ENCODE measurements at places on chromosomes 7 and 10.

DNA sequence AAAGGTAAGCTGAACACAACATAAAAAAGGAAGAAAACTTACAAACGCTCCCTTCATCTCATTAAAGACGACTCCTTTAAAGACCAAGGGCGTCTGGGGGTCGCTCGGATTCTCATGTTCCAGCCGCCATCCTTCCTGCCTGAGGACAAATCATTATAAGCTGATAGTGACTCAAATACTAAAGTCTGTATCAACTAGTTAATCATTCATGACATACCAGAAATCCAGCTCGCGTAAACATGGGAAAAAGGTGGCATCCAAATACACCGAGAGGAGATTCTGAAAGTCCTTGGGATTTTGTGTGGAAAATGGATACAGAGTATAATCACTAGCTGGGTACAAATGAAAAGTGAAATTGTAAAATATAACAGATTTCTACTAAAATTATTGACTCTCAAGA is 7.4 kb downstream of the PITRM1 start:
- DNase-seq, result no peak

GRCh38 chr10:17210361-17210760 is 8.9 kb upstream of the TRDMT1 start:
- DNase-seq, result peak; percentile 63

DNA sequence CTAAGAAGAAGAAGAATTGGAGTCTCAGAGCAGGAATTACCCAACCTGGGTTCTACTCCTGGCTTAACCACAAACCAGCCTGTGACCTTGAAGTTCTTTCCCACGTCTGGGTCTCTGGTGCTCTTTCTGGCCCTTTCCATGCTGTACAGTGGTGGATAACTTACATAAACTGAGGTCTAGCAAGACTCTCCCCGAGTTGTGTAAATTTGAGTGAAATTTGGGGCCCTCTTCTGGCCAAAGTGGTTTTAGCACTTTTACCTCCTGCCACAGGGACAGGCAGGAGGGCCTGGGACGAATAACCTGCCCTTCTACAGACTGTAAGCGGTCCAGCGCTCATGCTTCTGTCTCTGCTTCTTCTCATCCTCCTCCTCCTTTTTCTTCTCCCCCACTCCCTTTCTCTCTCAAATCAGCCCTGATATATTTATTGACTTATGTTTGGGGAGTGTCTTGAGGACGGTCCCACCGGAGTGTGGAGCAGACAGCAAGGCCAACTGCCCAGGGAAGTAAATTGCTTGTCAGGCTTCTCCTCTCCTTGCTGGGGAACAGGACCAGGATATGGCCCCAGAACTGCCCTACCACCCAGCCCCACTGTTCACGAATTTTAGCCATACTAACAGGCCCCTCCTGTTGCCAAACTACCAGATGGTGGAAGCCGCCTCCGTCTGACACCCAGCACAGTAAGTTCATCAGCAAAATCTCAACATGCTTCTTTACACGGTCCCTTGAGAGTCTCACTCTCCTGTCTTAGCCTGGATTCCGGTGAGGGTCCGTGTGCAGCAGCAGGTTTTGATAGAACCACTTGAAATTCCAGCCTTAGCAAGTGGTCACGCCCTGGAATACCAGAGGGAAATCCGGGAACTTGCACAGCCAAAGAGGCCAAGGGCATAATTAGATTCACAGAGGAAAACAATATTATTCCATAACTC is 4.0 kb upstream of the SH3PXD2A start:
- DNase-seq, result peak; percentile 73

DNA sequence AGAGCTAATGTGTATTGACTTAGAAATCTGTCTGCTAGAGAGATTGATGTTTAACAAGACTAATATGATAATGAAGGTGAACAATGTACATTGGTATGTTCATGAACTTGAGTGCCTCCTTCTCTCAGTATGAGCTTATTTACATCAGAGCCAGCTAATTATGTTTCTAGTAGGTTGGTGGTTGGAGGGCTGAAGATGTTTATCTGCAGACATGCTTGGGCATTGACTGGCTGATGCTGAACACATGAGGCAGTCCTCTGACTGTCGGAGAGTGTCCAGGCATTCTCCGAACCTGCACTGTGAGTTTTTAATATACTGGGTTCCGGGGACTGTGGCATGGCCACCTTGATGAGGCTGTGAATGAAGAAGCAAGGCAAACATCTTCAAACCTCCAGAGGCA is 47.5 kb downstream of the BMPER start:
- DNase-seq, result peak; percentile 75

GRCh38 chr7:98193474-98194180 is 17.6 kb upstream of the BHLHA15 start:
- no peak for DNase-seq

- no peak for DNase-seq
These were observed 7.5 kb downstream of the PDZD8 start for GRCh38 chr10:117367718-117368117.
